ENCODE measurements at places on chromosomes 2 and 18. TPM values are rescaled to one million over a fixed set of nuclear protein-coding genes. Genes with fewer than 3 reads are reported as not detected.

SPATA3 gene
- total RNA-seq: not detected

OSBPL1A gene
- total RNA-seq: 132 TPM

SEH1L gene
- 29.8 TPM for total RNA-seq

KIDINS220 gene
- 151 TPM for total RNA-seq

G6PC2 gene
- not detected for total RNA-seq

DSC1 gene
- total RNA-seq: 0.28 TPM

SLC9A2 gene
- 1.9 TPM for total RNA-seq

MDH1 gene
- 366 TPM for total RNA-seq

GPR17 gene
- total RNA-seq: 43.7 TPM

CPO gene
- total RNA-seq: 0.40 TPM

MROH2A gene
- under 0.01 TPM for total RNA-seq

TRIM54 gene
- total RNA-seq: 0.30 TPM

ITGA4 gene
- 23.0 TPM for total RNA-seq
